A673 (cell line): ENCODE measurements at places on chromosomes 7 and 10. TPM values are rescaled to one million over a fixed set of nuclear protein-coding genes. Genes with fewer than 3 reads are reported as not detected.
A peak's percentile ranks its signal among the peaks of the same experiment; 100 is the strongest.

GRCh38 chr7:159143780-159144757, 598 bp downstream of the VIPR2 start:
- peak overlapping the region; percentile 37 for H3K4me3 ChIP-seq
- H3K27me3 ChIP-seq: peaks cover 82% of the 10 kb centered on the region
- no peak overlapping the region for H3K27ac ChIP-seq
- no peak for DNase-seq
- no peaks in the 10 kb centered on the region for H3K36me3 ChIP-seq

DNA sequence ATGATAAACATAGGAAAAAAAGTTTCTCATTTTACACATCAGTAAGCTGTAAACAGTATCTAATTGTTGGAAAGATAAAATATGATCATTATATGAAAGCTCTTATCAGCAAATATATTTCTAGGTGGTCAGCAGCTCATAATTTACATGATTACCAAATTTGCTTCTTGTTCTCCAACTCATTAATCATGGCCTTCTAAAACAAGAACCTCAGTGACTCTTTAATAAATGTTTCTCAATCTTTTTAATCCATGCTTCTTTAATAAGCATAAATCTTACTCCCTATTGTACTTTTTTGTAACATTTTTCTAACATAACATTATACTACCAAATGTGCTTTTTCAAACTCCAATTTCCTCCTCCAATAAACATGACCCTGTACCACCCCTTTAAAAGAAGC, 5.9 kb downstream of the ITGB1 start:
- no peaks in the 10 kb centered on the region for H3K27me3 ChIP-seq
- no peak for DNase-seq
- peak overlapping the region; percentile 51 for H3K27ac ChIP-seq

SLC26A3 gene
- total RNA-seq: not detected in 2 replicates

DNA sequence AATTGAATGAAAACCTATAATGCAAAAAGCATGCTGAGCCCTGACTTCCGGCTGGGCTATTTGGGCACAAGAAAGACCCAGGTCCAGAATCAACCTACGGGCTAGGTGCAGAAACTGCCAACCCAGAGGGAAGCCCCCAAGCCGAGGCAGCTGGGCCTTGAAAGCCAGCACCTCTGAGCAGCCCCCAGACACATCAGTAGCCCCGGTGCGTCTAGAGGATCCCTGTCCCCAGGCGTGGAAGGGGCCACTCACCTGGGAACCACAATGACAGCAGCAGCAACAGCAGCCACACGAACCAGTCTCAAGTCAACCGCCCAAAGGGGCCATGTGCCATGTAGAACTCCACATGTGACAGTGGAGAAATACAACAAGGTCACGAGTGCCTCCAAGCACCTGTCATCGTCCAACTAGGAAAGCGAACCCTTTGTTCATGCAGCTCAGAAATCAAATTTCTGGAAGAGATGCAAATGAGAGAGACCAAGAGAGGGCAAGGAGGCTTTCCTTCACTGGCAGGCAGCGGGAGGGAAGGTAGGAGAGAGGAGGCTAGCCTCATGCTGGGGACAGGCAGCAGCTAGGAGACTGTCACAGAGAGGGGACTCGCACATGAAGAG, 57.5 kb upstream of the CHST15 start:
- DNase-seq: no peak
- H3K27ac ChIP-seq: no peak overlapping the region
- no peaks in the 10 kb centered on the region for H3K36me3 ChIP-seq
- H3K4me3 ChIP-seq: no peak overlapping the region

DNA sequence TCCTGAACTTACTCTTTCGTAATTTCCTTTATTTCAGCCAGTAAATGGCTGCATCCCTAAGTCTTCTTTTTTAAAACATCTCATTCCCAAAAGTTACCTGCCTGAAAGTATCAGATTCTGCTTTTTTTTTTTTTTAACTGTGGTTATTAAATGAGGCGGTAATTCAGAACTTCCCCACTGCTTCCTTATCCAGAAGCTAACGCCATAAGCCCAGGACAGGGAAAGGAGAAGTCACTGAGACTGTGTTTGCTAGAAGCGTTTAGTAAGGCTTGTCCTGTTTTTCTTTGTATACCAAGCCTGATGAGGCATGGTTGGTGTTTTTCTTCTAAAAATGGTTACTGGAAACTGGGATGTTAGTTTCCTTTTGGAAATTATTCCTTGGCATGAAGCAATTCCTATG, 197.8 kb downstream of the CELF2 start:
- H3K27ac ChIP-seq: no peak overlapping the region
- H3K36me3 ChIP-seq: no peaks in the 10 kb centered on the region
- no peak overlapping the region for H3K4me3 ChIP-seq
- DNase-seq: no peak
- H3K27me3 ChIP-seq: peaks cover 85% of the 10 kb centered on the region

DKK1 gene
- 0.28 and 1.3 TPM in 2 replicates for total RNA-seq

DNA sequence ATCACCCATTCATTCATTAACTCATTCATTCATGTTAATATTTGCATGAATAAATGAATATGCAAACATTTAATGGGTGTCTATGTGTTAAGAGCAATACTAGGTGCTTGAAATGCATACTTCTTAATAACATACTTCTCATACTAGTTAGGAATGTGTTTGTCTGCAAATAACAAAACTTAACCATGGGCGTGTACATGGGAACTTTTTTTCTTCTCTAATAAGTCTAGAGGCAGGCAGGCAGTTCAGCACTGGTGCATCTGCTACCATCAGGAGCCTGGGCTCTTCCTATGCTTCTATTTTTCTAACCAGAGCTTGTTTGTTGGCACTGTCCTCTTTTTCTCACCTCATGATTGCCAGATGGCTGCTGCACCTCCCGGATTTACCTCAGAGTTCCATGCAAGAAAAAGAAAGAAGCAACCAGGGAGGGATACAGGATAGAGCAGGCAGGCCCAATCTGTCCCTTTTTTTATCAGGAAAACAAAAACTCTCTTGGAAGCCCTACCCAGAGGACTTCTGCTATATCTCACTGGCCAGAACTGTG, 22.7 kb downstream of the CDHR3 start:
- DNase-seq: no peak
- peak overlapping the region; percentile 33 for H3K27ac ChIP-seq
- H3K27me3 ChIP-seq: no peaks in the 10 kb centered on the region
- H3K36me3 ChIP-seq: no peaks in the 10 kb centered on the region
